ENCODE measurements at places on chromosomes 3 and 15.

DNA sequence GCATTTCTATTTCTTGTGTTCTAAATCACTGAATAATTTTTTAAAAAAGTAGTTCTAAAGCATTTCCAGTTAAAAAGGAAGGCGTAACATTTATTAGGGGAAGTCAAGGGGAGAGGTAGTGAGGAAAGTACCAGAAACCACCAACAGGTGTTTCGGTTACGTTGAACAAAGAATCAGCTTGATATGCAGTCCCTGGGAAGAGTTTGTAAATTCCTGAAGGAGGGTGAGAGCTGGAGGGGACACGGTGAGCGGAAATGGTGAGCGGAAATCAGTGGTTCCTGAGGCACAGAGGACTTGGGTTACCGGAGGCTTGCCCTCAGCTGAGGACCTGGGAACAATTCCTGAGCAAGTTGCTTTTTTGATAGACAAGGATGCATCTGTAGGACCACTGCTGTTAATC is 17.8 kb downstream of the MAP2K1 start:
- no peak for DNase-seq

- peak; percentile 32 for DNase-seq
These were observed 55.7 kb downstream of the TNIK start for GRCh38 chr3:171404376-171404967.

- no peak for DNase-seq
These were observed 98.0 kb upstream of the RORA start for GRCh38 chr15:61327019-61327631.

DNA sequence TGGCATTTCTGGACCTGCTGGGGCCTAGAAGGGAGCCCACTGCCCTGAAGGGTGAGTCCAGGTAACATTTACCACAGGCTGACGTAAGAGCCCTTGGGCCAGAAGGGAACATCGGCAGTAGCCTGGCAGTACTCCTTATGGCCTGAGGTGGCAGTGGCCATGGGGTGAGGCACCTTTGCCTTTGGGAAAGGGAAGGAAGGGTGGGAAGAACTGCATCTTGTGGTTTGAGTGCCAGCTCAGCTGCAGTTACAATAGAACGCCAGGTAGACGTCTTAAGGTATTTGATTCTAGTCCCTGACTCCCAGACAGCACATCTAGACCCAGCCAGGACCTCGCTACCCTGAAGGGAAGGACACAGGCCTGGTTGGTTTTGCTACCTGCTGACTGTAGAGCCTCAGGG is 104.9 kb downstream of the SOX14 start:
- DNase-seq, result no peak

- DNase-seq, result no peak
These were observed 44.1 kb downstream of the RETNLB start for GRCh38 chr3:108713009-108713516.

DNA sequence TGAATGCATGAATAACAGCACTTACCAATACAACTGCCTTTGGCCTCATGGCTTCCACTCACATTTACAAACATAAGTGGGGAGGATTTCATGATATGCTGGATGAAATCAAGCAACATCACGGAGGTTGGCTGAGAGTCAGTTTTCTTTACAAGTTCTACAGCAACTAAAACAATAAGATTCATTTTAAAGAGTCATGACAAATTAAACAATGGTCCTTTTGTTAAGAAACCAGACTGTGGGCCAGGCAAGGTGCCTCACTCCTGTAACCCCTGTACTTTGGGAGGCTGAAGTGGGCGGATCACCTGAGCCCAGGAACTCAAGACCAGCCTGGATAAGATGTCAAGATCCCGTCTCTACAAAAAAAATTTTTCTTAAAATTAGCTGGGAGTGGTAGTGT is 12.4 kb downstream of the ATR start:
- DNase-seq, result no peak

DNA sequence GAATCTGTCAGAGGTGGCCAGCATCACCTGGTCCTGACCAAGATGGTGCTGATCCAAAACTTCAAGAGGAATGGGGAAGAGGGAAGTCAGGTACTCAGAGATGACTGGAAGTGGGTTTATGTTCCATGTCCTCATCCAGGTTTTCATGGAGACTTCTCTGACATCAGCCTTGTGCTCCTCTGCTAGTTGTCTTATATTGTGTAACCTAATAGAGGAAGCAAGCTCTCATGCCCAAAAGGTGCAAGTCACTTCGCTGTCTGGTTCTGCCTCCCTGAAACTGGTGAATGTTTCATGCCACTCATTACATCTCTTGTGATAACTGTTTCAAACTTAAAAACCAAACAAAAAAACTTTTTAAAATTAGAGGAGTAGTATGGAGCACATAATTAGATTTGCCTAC is 127.2 kb upstream of the MANF start:
- DNase-seq, result no peak

- DNase-seq, result no peak
These were observed 249.3 kb upstream of the ZNF717 start for GRCh38 chr3:76034649-76035048.

GRCh38 chr15:78421238-78421965 is 16.6 kb upstream of the IREB2 start:
- DNase-seq, result peak; percentile 69

DNA sequence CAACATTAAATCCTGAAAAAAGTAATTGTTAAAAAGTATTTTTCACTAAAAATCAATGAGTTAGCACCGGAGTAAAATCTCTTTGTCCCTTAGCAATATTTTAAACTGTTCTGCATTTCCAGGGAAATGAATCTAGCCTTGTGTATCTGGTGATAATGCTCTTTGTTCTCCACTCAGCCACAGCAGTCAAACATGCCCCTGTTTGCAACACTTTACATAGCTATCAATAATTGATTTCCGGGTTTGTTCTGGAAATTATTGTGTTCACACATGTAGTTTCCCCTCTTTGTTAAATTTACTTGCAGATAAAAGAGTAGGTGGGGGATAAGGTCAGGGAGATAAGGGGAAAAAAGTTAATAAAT is 3.6 kb upstream of the A4GNT start:
- no peak for DNase-seq

DNA sequence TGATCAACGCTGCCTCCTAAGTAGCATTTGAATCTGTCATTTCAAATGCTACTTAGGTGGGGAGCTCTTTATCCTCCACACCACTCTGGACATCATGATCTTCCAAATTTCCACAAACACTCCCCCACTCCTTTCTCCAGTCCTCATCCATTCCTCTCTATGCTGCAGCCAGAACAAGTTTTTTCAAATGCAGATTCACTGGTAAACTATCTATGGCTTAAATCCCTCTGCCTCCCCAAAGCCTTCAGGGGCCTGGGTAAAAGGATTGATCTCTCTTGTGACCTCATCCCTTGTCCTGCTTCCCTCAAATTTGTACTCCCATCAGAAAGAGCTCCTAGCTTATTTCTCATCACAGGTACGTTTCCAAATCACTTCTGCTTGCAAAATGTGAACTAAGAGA is 1.3 kb upstream of the AEN start:
- no peak for DNase-seq

DNA sequence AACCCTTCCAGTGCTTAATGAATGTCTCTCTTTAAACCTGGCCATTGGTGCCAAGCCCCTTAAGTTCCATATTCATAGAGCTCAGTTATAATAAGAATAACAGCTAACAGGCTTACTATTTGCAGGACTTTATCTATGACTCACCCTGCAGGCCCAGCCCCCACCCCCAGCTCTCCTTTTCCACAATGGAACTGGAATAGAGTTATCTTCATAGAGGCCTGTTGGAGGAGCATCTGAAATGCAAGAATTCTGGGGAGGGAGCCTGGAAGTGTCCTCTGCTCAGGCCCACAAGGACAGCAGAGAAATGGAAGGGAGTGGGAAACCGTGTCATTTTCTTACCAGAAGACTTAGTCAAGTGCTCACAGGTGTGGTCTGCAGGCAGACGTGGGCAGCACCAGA is 52.8 kb downstream of the SEMA5B start:
- peak; percentile 79 for DNase-seq

DNA sequence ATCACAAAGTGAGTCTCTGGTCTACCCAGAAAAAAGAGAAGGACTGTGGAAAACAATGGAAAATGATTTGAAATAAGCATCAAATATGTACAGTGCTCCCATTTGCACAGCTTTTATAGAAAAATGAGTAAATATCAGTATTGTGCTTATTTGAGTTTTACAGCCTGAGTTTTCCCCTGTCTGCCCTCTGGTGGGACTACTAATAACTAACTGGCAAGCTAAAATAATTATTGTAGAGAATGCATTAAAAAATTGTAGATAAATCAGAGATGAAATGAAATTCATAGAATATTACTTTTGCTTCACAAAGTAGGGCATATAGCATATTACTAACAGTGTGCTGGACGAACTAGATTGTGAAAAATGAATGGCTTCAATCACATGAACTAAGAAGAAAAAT is 287.1 kb downstream of the NAALADL2 start:
- DNase-seq, result peak; percentile 64

DNA sequence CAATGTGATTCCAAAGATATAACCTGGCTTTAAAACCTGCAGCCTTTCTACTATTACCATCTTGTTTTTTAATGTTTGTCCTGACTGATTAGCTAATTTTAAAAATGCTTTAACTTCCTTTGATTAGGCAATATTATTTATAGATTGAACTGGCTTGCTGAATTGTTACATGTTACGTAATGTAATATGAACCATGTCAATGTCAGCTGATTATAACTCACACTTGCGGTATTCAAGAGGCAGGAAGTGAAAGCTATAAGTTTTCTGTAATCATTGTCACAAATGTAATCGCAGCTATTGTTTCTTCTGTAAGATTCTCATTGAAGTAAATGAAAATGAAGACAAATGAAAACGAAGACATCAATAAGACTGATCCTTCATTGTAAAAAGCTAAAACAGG is 146.8 kb downstream of the ROBO2 start:
- no peak for DNase-seq

- no peak for DNase-seq
These were observed 46.4 kb upstream of the PRICKLE2 start for GRCh38 chr3:64271631-64272030.

- DNase-seq, result no peak
These were observed 43.1 kb downstream of the FSTL1 start for GRCh38 chr3:120407508-120408287.

DNA sequence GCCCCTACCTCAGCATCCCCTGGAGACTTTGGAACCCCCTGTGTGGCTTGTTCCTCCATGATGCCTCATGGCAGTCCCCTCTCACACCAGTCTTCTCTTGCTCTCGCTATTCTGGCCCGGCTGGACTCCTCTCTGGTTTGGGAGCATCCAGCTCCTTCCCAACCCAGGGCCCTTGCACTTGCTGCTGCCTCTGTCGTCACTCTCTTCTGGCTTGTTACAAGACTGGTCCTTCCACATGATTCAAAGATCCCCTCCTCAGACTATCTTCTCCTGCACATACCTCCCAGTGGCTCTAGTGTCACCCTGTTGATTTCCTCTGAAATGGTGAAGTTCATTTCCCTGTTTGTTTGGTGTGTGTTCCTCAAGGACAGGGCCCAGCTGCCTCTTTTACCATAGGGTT is 6.5 kb upstream of the GNAI2 start:
- no peak for DNase-seq

DNA sequence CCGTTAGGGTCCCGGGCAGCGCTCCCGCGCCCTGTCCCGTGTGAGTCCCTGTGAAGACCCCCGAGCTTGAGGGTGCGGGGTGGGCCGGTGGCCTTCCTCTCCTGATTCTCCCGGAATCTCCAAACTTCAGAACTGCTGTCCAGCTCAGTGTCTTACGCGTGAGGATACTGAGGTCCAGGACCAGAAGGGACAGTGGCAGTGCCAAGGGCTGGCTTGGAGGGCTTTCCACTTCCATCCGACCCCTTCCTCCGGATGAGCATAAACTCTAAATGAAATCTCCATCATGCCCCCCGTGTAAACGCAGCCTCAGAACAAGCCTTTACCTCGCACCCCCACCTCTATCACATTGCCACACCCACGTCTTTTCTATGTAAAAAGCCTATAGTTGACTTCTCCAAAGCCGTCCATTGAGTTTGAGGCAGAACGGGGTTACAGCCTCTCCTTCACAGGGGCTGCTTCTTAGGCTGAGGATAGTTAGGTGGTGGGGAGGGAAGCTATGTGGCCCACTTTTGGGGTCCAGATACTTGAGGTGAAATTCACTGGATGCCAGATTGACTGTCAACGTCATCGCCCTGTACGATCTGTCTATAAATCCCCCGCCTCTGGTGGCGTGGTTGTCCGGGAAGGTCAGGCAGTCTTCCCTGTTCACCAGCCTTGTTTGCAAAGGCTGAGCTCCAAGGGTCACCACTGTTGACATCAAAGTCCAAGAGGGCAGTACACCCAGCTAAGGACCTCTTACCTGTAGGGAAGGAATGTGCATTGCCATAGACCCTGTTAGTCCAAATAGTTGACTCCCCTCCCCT is 1.1 kb downstream of the EDEM1 start:
- peak; percentile 42 for DNase-seq

GRCh38 chr3:70647823-70648222 is 335.4 kb upstream of the MDFIC2 start:
- DNase-seq, result no peak

DNA sequence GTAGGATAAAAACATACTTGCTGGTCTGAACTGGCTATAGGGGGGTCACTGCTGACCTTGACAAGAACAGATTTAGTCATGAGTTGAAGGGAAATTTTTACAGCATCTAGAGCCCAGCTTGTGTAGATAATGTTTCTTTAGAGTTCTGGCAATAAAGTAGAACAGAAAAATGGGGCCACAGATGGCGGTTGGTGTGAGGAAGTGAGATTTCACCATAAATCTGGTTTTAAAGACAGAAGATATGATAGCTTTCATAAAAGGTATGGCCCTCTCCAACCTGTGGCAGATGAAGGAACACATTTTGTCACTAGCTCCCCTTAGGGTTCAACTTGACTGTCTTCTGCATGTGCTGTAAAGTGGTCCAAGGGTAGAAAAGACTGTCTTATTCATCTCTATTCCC is 24.3 kb upstream of the IMPDH2 start:
- no peak for DNase-seq

GRCh38 chr3:66722675-66723074 is 221.9 kb upstream of the LRIG1 start:
- DNase-seq, result peak; percentile 84

DNA sequence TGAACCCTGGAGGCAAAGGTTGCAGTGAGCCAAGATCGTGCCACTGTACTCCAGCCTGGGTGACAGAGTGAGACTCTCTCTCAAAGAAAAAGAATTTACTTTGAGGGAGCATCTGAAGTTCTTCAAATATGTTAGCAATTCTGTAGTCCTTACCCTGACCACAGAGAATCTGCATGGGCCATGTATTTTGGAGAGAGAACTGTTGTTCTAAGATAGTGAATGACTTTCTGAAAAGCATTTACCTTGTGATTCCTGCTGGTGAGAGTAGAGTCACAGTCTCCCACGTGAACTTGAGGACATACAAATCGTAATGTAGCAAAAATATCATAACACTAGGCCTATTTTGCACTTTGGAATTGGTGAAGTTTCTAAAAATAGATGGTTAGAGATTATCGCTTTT is 3.9 kb downstream of the BRK1 start:
- no peak for DNase-seq

- DNase-seq, result no peak
These were observed 25.0 kb upstream of the LOXL1 start for GRCh38 chr15:73901126-73901810.

- DNase-seq, result peak; percentile 28
These were observed 282.5 kb upstream of the TTC14 start for GRCh38 chr3:180319461-180319860.

- DNase-seq, result no peak
These were observed 34.8 kb downstream of the PTPN9 start for GRCh38 chr15:75544359-75544758.

Measured in fibroblast of the aortic adventitia (primary cell).